ENCODE measurements at places on chromosomes 12 and 14.

- DNase-seq: no peak
Observed at GRCh38 chr12:52644078-52644415, 8.0 kb downstream of the KRT2 start.

DNA sequence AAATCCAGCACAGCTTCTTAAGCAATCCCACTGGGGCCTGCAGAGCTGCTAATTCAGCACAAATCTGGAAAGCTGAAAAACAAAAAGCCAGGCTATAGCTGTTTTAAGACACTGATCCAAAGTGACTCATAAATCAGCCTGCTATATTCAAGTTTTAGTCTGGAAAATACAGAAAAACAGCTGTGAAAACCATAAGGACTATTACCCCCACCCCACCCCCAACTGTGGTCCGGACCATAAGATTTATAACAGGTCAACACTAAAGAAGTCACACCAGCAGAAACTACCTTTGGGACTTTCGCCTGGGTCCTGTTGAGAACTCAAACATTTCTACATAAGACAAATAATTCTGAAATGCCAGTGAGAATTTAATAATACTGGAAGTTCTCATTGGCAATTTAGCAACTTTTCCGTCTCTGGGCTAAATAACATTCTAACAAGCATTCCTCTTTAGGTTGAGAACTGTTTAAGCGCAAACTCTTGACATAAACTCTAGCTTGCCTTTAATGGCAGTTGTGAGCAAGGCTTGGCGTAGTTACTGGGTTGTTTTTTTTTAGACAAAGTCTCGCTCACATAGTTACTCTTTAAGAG, 3.3 kb downstream of the LRIG3 start:
- DNase-seq: no peak

- no peak for DNase-seq
Observed at GRCh38 chr14:75452324-75452723, 24.5 kb downstream of the JDP2 start.

DNA sequence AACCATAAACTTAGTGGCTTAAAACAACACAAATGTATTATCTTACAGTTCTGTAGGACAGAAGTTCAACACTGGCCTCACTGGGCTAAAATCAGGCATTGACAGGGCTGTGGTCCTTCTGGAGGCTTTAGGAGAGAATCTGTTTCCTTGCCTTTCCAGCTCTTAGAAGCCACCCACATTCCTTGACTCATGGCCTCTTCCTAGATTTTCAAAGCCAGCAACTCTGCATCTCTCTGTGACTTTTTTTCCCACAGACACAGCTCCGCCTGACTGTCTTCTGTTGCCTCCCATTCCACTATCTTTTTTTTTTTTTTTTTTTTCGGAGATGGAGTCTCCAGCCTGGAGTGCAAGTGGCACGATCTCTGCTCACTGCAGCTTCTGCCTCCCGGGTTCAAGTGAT, 11.8 kb upstream of the NFATC4 start:
- DNase-seq: no peak

DNA sequence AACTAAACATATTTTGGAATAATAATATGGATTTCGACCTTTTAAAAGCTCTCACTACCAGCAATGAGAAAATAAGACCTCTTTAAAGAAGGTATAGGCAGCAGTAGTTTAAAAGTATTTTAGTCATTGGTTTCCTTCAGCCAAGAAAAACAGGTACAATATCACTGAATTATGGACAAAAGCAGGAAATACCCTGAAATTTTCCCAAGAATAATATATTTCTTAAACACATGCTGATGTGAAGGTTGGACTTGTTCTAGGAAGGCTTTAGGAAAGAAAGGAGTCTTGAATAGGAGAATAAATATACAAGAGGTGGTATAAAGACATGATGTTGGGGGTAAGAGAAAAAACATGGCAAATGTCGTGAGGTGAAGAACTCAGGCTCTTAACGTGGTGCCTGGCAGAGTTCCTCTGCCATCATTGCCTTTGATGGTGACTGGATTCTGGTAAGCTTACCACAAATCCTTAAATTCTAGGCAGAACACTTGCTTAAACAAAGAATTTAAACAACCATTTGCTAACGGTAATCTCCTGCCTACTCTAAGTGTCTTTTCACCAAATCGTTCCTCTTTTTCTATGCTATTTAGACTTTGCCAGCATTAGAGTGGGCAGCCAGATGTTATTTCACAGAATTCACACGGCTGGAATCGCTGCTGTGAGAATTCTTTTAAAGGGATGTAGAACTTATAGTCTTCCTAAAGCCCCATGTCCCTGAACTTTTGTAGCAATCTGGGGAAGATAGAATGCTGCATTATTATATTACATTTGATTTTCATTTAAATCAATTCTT, 11.9 kb upstream of the NUDT4 start:
- DNase-seq: no peak

GRCh38 chr12:123387508-123388176, 3.7 kb downstream of the KMT5A start:
- peak; percentile 80 for DNase-seq

GRCh38 chr12:116524964-116525379, 34.2 kb upstream of the MAP1LC3B2 start:
- DNase-seq: no peak

DNA sequence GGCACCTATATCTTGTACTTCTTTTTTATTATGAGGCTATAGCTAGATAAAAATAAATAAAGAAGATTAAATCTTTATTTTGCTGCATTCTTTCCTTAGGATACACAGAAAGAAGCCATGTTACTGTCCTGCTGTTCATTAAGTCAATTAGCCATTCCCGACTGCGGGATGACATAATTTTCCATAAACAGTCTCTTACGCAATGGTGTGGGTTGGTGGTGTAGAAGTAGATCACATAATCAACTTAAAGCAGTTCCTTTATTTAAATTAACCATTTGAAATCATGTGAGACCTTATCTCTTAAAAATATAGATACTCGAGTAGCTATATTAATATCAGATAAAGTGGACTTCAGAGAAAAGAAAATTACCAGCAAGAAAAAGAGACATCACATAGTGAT, 40.2 kb downstream of the TAOK3 start:
- peak; percentile 74 for DNase-seq

GRCh38 chr12:4471256-4471655, 25.6 kb upstream of the FGF6 start:
- DNase-seq: no peak

DNA sequence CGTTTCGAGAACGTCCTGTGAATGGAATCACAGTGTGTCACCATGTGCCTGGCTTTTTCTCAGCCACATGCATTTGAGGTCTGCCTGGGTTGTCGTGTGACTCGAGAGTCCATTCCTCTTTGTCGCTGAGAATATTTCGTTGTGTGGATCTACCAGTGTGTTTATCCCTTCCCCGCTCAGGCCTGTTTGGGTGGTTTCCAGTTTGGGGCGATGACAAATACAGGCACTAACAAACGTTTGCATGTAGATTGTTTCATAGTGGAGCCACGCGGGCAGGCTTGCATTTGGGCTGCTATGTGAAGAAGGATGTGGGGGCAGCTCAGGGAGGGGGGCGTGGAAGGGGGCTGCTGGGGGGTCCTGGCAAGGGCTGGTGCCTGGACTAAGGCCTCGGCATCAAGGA, 14.1 kb downstream of the RIN3 start:
- DNase-seq: no peak

DNA sequence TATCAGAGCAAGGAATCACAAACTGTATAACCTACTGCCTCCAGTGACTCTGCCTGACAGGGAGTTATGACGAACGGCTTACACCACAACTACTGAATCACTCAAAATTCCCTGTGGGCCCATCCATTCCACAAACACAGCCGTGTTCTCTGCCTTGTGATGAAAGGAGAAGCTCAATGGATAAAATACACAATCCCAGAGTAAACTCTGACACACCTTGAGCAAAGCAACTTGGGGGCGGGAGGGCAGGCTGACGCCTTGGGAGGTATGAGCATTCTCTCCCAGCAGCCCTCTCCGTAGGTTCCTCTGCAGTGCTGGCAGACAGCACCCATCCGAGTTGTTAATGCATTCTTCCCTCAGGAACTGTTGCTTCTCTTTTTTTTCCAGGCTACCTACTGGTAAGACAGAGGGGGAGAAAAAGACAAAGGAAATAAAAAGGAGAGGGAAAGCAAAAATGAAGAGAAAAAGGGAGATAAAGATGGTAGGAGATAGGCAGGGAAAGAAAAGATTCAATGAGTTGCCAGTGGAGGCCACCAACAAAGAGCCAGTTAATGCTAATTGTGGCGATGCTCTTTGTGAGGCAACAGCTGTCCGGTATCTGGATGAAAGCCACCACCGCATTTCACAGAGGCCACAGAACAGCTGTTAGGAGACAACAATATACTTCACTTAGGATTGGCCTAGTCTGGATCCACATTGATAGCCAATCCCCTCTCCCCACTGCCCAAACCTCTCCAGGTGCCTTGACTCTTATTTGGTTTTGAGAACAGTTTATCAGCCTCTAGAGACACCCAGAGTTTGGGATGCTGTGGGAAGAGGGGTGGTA, 4.7 kb upstream of the DIO2 start:
- no peak for DNase-seq

DNA sequence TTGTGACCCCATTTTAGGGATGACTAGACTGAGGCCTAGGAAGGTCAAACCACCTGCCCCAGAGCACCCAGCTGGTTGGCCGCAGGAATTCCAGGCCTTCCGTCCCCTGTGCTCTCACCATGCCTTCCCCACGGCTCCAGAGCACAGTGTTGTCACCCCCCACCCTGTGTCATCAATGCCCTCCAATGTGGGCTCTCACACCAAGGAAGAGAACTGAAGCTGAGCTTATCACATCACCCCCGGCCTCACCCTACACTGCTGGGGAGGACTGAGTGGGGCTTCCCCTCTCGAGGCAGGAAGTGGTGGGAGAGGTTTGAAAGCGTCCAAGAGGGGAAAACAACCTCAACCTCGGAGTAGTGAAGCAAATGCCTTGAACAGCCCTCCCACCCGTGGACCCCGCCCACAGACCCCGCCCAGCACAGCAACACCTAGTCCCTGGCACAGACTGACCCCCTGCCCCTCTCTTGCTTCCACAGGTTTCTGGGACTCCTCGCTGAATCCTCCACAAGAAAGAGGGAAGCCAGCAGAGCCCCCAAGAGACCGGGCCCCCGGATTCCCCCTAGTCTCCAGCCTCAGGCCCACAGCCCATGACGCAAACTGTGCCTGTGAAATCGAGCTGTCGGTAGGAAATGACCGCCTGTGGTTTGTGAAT, 97.2 kb downstream of the LGMN start:
- peak; percentile 15 for DNase-seq

- DNase-seq: no peak
Observed at GRCh38 chr12:66629138-66629870, 49.6 kb downstream of the GRIP1 start.

- DNase-seq: no peak
Observed at GRCh38 chr12:99983456-99984258, 1.1 kb downstream of the ANKS1B start.

DNA sequence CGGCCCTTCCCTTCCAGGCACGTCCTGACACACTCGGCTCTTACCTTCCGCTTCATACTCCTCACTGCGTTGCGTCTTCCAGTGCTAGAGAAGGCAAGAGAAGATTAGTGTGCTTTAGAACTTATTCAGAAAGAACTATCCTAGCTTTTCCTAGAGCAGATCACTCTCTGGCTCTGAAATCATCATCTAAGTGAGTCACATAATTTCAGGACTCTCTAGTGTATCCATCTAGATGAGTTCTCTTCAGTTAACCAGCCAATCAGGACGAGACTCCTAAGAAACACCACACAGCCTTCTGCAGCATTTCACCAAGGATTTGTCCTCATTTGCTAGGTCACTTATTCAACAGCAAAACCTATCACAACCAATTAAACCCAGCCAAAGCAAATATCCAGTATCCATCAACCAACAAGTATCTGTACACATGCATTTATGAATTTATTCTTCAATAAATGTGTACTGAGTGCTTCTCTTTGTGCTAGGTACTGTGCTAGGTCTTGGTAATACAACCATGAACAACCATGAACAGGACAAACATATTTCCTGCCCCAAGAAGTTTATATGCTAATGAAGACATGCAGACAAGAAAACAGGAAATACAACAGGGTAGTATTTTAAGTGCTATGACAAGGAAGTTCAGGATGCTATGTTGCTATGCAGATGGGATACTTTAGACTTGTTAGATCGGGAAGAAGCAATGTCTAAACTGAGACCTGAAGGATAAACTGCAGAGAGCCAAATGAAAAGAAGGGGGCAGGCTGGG, 52.1 kb downstream of the NIN start:
- DNase-seq: no peak

DNA sequence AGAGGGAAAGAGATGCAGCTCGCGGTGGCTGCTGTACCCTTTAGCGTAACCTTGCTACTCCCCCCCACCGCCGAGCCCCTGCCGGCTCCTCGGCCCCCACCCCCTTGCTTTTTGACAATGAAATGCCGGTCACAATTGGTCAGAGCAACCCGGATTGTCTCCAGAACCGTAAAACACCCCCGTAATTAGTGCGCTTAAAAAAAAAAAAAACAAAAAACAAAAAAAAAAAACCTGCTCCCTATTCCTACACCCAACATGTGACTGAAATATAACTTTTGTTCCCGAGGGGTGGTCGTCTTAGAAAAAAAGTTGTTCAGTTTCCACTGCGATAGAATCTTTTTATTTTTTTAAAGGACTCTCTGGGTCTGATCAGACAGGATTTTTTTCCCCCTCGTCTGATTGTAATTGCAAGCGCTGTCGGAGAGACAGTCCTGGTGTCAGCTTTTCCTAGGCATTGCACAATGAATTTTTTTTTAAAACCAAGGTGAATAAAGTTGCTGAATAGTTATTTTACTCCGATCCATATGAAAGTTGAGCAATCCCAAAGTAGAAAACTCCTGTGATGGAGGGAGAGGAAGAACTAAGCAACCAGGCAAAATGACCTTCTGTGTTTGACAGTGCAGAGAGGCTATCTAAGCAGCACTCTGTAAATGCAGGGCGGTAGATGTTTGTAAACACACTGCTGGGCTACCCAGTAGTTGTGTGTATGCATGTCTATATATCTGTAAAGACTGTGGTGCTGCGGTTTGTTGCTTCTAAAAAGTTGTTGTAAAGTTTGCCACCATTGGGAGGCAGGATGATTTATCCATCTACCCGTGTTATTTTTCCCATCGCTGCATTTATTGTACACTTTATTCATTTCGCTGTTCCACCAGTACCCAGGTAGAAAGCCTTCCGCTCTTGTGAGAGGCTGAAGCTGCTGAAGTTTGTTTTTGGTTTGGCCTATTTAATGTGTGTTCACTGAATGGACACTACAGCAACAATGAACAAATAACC, 1.1 kb downstream of the ETV6 start:
- DNase-seq: peak; percentile 85

DNA sequence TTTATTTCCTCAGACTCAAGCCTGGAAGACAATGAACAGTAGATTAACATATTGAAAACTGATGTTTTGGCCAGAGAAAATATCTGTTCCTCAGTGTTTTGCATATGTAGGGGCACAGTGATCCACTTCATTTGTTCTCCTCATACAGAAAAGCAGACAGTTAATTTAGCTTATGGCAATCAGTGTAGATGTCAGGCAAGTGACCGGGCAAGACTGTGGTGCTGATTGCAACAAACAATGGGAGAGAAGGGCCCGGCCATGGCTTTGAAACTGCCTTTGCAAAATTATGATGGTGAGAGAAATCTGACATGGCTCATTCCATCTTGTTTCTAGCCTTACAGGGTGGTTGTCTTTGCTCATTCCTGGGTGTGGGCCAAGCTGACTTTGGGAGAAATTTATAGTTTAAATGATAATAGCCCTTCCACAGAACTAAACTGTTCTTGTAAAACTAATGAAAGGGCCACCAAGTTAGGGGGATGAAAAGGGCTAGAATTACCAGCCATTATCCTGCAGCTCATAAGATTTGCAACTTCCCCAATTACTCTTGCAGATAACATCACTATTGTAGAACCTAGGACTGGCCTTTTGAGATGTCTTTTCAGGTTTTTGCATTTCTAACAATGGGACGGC, 220.3 kb downstream of the KTN1 start:
- DNase-seq: peak; percentile 6

All from OCI-M1 (cell line).